ENCODE measurements at places on chromosomes 5 and 9. TPM values are rescaled to one million over a fixed set of nuclear protein-coding genes. Genes with fewer than 3 reads are reported as not detected.
A peak's percentile ranks its signal among the peaks of the same experiment; 100 is the strongest.

Gene BTNL8
- total RNA-seq: 0.21 TPM

DNA sequence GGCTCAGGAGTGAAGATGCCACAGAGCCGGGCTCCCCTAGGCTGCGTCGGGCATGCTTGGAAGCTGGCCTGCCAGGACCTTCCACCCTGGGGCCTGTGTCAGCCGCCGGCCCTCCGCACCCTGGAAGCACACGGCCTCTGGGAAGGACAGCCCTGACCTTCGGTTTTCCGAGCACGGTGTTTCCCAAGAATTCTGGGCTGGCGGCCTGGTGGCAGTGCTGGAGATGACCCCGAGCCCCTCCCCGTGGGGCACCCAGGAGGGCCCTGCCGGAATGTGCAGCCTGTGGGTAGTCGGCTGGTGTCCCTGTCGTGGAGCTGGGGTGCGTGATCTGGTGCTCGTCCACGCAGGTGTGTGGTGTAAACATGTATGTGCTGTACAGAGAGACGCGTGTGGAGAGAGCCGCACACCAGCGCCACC, 113.1 kb downstream of the RXRA start:
- DNase-seq: no peak

DNA sequence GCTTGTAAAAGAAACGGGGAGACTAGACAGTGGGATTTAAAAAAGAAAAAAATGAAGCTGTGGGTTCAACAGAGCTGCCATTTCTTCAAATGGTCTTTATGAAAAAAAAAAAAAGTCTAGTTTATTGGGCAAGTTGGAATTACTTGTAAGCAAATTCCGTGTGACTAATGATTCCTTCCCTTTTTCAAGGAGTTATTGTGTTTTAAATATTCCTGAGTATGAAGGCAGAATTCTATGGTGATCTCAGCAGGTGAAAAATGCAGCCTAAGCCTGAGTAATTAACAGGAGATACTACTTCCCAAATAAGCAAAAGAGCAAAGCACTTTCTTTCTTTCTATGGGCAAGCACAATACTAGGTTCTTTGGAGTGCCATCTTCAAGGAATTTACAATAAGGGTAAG, 481.9 kb downstream of the ZNF608 start:
- DNase-seq: no peak

- peak; percentile 83 for DNase-seq
These were observed 13.2 kb upstream of the AQP7 start for GRCh38 chr9:33415501-33416038.

- DNase-seq: no peak
These were observed 7.7 kb downstream of the PRRC1 start for GRCh38 chr5:127525181-127525580.

Gene ARL15
- total RNA-seq: 22.7 TPM

Gene CARD9
- total RNA-seq: 2.4 TPM

Gene CYLC2
- total RNA-seq: not detected
